HepG2 (cell line): ENCODE measurements at places on chromosomes 7 and 10.

DNA sequence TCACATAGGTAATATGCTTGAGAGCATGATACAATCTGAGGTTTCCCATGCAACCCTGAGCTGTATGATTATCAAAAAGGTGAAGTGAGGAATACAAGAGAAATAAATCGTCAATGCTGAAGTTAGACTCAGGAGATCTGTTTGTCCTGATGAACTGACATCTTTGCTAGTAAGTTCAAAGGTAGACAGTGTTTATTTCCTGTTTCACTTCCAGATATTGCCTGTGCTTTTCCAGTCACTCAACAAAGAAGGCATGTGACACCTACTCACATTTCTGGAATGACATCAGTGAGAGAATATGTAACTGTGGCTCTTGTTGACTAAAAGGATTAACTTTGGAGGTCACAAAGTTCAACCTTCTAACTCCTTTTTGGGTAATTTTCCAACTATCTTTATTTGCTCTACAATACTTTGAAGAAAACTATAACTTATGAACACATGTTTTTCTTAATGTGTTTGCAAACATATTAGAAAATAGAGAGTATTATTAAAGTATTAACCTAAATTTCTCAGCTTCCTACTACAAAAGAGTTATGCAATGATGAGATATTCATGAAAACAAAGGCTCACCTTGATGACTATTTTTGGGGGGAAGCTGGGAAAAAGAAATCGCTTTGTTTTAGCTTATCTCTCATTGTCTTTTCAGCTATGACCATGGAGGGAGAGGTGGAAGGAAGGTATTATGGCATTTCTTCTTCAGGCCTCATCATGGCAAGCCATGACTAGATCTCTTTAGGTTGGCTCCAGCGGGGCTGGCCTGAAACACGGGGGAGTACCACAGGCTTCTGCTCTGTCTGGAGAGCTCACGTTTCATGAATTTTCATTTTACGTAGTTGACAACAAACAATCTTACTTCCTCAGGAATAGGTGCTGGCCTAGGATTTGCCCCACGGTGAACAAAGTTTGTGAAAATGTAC, 214.7 kb upstream of the SLC26A5 start:
- peak; percentile 100 for DNase-seq

GRCh38 chr10:100333661-100334440, 3.8 kb upstream of the PKD2L1 start:
- no peak for DNase-seq

DNA sequence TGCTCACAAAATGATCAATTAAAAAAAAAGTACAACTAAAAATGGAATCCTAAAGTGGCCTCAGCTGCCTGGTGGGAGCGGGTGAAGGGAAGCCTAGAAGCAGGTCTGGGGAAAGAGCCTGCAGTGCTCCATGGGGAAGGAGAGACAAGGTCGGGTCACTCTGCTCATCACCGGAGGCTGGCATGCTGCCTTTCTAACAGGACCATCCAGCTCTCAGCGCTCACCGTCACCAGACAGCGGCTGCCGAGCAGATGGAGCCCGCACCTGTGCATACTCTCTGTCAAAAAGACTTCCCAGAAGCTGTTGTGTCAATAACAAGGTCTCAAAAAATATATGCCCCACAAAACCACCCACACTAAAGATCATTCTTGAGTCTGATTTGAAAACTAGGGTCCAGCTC, 112.8 kb downstream of the BAMBI start:
- DNase-seq = no peak

DNA sequence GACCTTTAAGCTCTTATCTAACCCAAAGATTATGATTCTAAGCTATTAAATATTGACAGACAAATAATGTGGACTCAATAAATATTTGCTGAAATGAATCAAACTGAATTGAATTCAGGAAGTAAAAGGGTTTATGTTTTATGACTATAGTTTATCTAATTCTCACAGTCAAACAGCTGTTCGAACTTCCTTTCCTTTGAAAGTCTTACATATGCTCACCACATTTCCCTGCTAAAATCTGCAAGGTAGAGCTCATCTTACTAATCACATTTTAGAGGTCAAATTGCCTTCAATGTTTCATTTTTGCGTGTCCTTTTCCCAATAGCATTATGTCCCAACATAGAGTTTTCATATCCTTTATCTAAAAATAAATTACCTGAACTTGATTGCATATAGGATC, 154.9 kb upstream of the PPP1R3A start:
- no peak for DNase-seq

- no peak for DNase-seq
These were observed 9.6 kb upstream of the PNLIPRP2 start for GRCh38 chr10:116611153-116611545.

DNA sequence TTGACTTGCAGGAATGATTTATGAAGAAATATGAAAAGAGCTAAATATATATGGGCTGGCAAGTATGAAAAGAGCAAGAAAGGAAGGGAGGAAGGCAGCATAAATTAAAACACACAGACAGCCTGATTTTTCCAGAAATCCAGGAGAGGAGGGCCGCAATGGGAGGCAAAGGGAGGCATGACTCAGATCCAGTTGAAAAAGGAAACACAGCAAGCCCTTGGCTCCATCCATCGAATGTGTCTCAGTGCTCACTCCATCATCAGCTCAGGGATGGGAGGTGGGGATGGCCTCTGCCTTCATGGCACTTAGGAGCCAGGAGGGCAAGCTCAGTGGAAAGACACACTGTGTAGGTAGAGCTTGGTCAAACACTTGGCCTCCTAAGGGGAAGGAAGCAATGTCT, 75.7 kb upstream of the PDZD8 start:
- no peak for DNase-seq

- DNase-seq = no peak
These were observed 69.4 kb downstream of the LRRC17 start for GRCh38 chr7:102982235-102982634.

- DNase-seq = no peak
These were observed 37.4 kb upstream of the ADGRA1 start for GRCh38 chr10:133050371-133050770.

DNA sequence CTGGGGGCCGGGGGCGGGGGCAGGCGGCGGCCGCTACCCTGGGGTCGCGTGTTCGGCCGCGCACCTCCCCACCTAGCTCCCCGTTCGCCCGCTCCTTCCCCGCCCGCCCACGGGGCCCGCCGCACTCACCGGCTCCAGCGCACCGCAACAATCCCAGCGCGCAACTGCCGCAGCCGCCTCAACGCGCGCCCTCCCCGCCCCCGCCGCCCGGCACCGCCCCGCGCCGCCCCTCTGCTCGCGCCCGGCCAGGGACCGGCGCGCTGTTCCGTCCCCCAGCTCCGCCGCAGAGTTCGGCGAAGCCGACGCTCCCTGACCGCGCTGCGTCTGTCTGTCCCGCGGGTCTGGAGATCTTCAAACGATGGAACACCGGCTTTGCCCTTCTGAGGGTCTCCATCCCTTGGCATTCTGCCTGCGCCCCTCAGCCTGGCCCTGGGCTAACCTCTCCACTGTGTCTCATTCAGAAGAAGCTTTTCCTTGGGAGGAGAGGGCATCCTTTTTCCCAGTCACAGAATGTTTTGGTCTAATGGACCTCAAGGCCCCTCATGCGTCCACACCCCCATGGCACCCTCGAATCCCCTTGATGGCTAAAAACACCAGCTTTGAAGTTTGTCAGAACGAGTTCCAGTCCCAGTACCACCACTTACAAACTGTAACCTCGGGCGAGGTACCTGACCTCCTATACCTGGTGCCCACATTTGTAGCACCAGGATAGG, at the start of gene NT5C2:
TSS of gene NT5C2 (minus strand) at position 166 of the 713 bp plus-strand sequence. CDS start 18,314 bp downstream, outside the sequence.
- DNase-seq = peak; percentile 40

GRCh38 chr7:21967598-21968003, 21.9 kb upstream of the CDCA7L start:
- DNase-seq = no peak

DNA sequence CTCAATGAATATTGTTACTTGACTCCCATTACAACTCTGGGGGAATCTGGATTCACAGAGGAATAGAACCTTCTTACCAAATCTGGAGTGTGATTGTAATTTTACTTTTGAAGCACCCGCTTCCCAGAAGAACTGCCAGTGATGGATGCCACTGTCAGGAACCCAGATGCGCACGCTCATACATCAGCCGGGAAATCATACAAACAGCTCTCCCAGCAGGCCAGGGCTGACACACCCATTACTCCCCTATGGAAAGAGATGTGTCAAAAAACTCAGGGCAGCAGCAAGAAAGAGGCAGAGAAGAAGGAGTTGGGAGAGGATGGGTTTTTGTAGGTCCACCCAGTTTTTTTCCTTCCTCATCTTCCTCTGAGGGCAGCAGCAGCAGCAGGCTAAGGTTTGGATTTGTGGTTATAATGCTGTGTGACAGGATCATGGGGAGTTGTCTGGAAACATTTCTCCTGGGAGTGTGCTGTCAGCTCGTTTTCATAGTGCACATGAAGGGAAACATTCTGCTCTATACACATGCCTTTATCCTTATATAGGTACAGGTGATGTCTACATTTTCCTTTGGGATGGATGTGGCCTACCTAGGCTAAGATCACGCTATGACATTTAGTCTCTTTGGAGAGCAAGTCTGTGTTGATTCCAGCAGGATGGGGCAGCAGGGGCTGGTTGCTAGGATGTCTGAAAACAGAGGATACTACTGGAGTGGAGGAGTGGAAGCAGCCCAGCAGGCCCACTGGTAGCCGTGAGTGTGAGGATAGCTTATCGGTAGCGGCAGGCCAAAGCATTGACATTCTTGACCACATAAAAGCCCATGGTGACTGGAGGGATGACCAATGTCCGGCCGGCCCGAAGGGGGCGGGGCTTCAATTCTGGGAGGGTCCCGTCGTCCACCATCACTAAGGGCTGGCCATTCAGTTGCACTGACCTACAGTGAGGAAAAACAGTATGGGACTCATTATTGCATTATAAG, 12.4 kb upstream of the HPS1 start:
- no peak for DNase-seq

- DNase-seq = peak; percentile 27
These were observed 154.0 kb upstream of the C7orf33 start for GRCh38 chr7:148436571-148436970.

DNA sequence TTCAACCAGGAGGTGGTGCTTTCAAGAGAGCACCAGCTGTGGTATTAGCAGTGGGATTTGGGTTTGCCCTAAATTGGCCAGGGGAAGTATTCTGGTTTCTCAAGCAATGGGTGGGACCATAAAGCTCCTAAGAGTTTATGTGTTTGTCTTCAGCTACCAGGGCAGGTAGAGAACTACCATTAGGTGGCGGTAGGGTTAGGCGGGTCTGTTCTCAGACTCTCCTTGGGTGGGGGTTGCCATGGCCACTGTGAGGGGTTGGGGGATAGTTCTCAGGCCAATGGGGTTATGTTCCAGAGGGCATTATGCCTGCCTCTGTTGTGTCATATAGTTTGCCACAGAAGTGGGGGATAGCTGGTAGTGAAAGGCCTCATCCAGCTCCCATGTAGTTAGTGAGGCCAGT, 47.7 kb upstream of the BICC1 start:
- DNase-seq = no peak

DNA sequence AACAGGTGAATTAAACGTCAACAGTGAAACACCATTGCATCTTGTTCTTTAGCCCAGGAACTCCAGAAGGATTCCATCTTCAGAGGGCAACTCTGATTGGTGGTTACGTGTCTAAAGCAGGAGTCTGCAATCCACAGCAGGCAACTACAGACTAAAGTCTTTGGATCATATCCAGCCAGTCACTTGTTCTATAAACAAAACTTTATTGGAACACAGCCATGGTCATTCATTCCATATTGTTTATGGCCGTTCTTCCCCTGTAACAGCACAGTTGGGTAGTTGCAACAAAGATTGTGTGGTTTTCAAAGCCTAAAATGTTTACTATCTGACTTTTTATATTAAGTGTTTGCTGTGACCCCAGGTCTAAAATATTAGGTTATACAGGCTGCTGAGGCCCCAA, 94.7 kb upstream of the IMMP2L start:
- no peak for DNase-seq

DNA sequence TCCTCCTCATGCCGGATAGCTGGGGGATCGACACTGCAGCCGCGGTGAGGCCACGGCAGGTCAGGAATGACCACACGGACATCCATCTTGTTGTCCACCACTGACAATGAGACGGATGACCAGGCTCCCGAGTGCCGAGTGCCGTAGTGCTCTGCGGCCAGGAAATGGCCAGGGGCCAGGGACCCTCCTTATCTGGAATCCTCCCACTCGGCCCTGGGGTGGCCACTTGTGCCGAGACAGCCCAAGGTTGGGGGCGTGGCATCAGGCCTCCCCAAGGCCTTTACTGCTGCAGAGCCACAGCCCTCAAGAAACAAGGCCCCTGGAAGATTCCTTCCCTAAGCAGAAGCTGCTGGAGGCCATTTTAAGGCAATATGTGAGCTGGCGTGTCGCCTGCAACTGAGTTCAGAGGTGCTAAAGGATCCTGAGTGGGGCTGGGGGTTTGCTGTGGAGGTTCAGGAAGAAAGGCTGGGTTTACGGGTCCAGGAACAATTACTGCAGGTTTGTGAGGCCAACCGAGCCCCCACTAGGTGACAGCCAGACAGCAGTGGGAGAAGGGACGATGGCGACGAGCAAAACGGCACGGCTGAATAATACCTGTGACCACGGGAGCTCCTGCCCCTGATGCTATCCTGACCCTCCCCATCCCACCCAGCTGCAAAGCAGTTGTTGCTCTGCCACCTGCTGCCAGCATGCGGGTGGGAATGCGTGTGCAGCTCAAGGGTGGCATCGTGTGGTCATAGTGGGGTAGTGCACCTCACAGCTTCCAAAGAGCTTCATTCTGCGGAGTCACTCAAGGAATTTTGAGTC, 31.6 kb upstream of the LEP start:
- peak; percentile 66 for DNase-seq

GRCh38 chr7:43764807-43765491, 6.5 kb downstream of the BLVRA start:
- DNase-seq = peak; percentile 71

GRCh38 chr7:25854608-25855497, 297.1 kb upstream of the NFE2L3 start:
- DNase-seq = peak; percentile 66

DNA sequence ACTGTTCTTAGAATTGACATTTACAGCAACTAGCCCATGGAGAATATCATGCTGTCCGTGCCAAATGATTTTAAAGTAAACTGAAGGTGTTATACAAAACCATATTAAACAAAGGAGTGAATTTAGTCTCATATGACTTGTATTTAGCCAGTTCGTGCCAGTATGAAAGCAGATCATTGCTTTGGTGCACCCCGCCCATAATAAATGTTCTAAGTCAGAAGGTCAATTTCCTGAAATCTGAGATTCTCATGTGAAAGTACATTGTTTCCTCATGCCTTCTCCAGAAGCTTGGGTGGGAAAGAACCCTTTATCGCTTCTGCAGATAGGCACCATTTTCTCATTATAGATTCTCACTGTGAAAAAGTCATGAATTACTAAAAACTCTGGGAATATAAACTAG, 106.4 kb downstream of the CAMK1D start:
- no peak for DNase-seq
